Activated B cell treated with CpG ODN at 0.5 μM for 24 hours (primary cell): ENCODE measurements at places on chromosomes 12 and 14. TPM values are rescaled to one million over a fixed set of nuclear protein-coding genes. Genes with fewer than 3 reads are reported as not detected.

The DHRS2 gene
- total RNA-seq = not detected in 2 replicates

The HSPA2 gene
- total RNA-seq = 3.8 and 5.4 TPM in 2 replicates

The TRPV4 gene
- not detected in 2 replicates for total RNA-seq

The LRP1 gene
- total RNA-seq = 0.56 and 0.95 TPM in 2 replicates

The RHOJ gene
- not detected in 2 replicates for total RNA-seq

The DBX2 gene
- not detected in 2 replicates for total RNA-seq

DNA sequence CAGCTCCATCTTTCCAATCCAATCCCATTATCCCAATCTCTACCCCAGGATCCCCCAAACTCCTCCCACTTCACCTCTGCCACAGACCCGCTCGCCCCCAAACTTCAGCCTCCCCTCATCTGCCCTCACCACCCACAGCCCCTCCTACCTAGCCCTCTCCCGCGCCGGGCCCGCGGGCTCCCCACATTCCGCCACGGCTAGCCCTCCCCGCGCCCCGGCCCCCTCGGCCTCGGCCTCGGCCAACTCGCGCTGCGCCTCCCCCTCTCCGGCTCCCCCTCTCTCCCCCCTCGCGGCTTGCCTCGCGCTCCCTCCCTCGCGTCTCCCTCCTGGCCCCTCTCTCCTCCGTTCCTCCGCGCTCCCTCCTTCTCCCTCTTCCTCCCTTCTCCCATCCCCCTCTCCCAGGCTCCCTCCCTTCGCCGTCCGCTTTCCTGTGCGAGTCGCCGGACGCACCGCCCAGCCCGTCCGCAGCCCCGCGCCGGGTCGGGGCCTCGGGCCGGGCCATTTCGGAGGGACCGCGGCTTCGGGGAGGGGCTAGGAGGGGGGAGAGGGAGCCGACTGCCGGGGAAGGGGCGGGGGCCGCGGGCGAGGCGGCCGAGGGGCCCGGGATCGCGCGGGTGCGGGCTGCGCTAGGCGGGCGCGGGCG lies at the start of gene ATN1:
TSS of gene ATN1 (plus strand) at position 581 of the 643 bp plus-strand sequence. CDS start 6,043 bp downstream, outside the sequence.
- DNase-seq = peak; percentile 58
- H3K27ac ChIP-seq = peak within 1 kb of the TSS; percentile 86
- H3K4me3 ChIP-seq = peak within 1 kb of the TSS; percentile 86
- no peaks in the 10 kb centered on the region for H3K36me3 ChIP-seq
- H3K4me1 ChIP-seq = peaks cover 54% of the 10 kb centered on the region

- H3K27ac ChIP-seq = peak overlapping the region; percentile 98
- H3K4me3 ChIP-seq = peak overlapping the region; percentile 82
- no peaks in the 10 kb centered on the region for H3K27me3 ChIP-seq
- H3K4me1 ChIP-seq = peaks cover 69% of the 10 kb centered on the region
Observed at GRCh38 chr12:94208622-94208966, 60.2 kb downstream of the PLXNC1 start.

- DNase-seq = no peak
- H3K27ac ChIP-seq = no peak overlapping the region
- no peaks in the 10 kb centered on the region for H3K27me3 ChIP-seq
- no peak overlapping the region for H3K4me3 ChIP-seq
- peaks cover 84% of the 10 kb centered on the region for H3K36me3 ChIP-seq
- H3K4me1 ChIP-seq = no peaks in the 10 kb centered on the region
Observed at GRCh38 chr12:115973066-115973465, 304.4 kb downstream of the MED13L start.

DNA sequence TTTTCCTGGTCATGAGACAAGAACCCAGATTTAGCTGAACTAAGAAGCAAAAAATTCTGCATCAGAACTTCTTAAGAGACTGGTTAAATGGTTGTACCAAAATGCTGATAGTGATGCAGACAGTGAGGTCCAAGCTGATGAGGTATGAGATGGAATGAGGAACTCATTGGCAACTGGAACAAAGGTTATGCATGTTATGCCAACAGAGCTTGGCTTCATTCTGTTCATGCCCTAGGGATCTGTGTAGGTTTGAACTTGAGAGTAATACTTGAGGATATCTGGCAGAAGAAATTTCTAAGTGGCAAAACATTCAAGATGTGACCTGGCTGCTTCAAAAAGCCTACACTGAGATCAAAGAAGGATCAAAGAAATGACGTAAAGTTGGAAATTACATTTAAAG lies 398.0 kb downstream of the FSCB start:
- peaks cover 6% of the 10 kb centered on the region for H3K4me1 ChIP-seq
- H3K27ac ChIP-seq = no peak overlapping the region
- H3K4me3 ChIP-seq = no peak overlapping the region
- no peaks in the 10 kb centered on the region for H3K27me3 ChIP-seq
- no peaks in the 10 kb centered on the region for H3K36me3 ChIP-seq
- no peak for DNase-seq

DNA sequence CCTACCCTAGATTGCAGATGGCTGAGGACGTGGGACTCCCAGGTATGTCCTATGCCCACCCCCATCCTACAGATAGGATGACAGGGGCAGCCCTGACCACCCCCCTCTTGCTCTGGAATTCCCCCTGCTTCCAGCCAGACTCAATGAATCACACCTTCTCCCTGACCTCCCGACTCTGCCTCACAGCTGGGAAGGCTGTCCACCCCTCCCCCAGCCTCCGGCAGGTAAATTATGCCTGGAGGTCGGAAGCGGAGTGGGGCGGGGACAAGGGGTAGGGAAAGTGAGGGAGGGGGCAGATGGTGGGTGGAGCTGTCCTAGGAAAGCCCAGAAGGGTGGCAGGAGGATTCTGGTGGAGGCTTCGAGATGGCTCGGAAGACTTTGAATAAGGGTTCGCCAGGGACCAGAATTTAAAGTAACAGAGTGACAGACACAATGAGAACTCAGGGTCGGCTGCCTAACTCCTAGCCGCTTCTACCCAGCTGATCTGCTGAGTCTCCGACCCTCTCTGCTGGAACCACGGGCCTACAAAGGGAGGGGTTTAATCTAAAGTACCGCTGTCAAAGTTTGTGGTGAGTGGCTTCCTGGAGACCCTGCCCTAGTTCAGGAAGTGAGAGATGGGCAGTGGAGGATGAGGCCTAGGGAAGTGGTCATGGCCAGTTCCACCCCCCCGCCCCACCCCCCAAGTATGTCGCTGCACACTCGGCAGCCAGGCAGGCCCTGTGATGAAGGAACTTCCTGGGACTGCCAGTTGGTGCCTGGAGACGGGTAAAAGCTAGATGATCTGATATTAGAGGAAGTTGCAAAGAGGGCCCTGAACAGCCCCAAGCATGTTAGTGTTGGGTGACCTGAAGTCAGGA lies 4.2 kb downstream of the PLEKHG3 start:
- DNase-seq = no peak
- peak overlapping the region; percentile 29 for H3K4me3 ChIP-seq
- H3K36me3 ChIP-seq = peaks cover 2% of the 10 kb centered on the region
- H3K27ac ChIP-seq = no peak overlapping the region
- peaks cover 34% of the 10 kb centered on the region for H3K27me3 ChIP-seq

DNA sequence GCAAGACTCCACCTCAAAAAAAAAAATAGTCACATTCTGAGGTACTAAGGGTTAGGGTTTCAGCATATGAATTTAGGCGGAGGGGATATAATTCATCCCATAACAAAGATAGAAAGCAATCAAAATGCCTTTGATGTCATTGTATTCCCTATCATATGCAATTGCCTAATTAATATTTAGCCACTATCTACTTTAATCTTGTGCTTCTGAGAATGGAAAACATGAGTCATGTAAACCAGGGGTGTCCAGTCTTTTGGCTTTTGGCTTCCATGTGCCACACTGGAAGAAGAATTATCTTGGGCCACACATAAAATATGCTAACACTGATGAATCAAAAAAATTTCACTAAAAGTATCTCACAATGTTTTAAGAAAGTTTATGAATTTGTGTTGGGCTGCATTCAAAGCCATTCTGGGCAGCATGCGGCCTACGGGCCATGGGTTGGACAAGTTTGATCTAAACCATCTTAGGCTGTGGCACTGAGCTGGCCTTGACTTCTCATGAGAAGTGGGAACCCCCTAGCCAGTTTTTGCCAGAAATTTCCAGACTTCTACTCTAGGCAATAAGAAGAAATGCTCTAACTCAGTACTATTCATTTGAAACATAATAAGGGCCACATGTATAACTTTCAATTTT lies 219.8 kb downstream of the PTPRO start:
- no peak for DNase-seq
- no peak overlapping the region for H3K27ac ChIP-seq
- no peaks in the 10 kb centered on the region for H3K27me3 ChIP-seq

DNA sequence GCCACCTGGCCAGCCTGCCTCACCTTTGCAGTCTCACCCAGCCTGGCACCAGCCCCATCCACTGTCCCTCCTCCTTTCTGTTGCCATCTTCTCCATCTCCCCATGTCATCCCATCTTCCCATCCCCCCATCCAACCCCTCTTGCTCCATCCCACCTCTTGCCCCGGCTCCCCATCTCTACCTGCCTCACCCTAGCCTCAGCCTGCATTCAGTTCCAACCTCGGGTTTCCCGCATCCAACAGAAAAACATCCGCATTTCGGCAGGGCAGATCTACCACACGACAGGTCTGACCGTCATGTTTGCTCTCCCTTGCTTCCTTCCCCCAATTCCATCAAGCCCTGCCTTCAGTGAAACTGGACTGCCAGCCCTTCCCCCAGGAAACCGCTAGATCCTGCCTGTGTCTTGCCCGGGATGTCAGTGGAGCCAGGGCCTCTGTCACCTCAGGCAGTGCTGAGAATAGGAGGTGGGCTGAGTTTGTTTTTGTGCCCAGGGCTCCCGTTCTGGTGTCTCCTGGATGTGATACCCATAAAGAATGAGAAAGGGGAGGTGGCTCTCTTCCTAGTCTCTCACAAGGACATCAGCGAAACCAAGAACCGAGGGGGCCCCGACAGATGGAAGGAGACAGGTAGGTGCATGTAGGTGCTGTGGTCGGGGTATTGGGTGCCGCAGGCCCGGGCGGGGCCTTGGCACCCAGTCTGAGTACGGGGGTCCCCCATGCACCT lies 2.5 kb downstream of the KCNH3 start:
- DNase-seq = no peak
- H3K4me1 ChIP-seq = peaks cover 41% of the 10 kb centered on the region
- H3K27me3 ChIP-seq = peaks cover 34% of the 10 kb centered on the region

GRCh38 chr12:6959058-6959804 lies 8.1 kb downstream of the PTPN6 start:
- peaks cover 63% of the 10 kb centered on the region for H3K36me3 ChIP-seq
- peak overlapping the region; percentile 88 for H3K4me3 ChIP-seq
- peak overlapping the region; percentile 98 for H3K27ac ChIP-seq

DNA sequence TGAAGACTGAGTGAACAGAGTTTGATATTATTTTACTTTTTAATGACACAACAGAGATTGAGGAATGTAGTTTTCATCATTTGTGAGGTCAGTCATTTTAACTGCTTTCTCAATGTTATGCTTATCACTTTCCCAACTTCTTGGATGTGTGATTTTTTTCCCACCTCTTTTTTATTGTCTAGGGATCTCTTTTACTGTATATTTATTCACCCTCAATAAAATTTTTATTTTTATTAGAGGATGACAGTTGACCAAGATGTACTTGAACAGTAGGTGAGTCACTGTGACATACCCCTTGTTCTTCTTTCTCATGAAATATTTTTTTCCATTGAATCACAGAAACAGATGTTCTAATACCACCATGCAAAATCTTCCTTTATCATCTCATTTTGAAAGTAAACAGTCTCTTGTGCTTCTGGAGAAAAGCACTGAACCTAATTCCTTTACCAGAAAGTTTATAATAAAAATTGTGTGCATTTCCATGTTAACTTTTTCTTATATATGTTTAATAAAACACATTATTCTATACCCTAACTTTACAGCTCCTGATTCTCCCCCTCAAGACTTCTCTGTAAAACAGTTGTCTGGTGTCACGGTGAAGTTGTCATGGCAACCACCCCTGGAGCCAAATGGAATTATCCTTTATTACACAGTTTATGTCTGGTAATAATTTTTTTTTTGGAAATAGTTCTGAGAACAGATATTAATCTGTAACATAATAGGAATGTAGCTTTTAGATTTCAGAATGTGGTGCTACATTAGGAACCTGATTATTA lies 65.9 kb downstream of the PTPRQ start:
- no peaks in the 10 kb centered on the region for H3K27me3 ChIP-seq
- H3K27ac ChIP-seq = no peak overlapping the region
- H3K36me3 ChIP-seq = no peaks in the 10 kb centered on the region
- H3K4me1 ChIP-seq = no peaks in the 10 kb centered on the region

DNA sequence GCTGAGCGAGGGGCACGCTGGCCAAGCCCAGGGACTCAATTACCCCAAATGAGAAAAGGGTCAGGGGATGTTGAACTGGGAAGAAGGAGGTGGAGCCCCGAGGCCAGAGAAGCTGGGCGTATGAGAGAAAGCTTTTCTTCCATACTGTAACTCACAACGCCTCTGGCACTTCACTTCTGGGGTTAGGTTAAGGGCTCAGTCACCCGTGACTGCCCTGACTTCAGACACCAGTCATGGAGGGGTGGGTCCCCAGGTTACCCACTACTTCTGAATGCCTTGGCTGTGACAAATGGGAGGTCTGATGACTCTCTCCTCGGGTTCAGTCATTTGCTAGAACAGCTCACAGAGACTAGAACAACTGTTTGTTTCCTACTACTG lies 5.5 kb upstream of the GPR132 start:
- DNase-seq = no peak
- peak overlapping the region; percentile 67 for H3K4me3 ChIP-seq
- no peaks in the 10 kb centered on the region for H3K27me3 ChIP-seq
- no peaks in the 10 kb centered on the region for H3K36me3 ChIP-seq
- H3K4me1 ChIP-seq = peaks cover 69% of the 10 kb centered on the region

DNA sequence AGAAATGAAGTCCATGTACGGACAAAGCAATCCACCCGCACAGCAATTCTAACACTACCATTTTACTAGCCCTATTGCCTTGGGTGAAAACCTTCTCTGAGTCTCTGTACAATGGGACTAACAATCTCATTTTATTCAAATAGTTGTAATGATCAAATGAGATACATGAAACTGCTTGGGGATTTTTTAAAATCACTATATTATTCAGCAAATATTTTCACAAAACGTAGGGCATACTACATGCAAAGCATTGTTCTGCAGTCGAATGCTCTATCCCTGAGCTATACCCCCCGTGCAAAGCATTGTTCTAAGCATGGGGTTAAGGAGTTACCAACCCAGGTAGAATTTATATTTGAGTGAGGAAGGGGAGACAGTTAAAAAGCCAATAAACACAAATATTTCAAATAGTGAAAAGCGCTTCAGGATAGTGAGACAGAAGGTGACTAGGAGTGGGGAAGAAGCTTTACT lies 554 bp upstream of the ATF7 start:
- no peaks in the 10 kb centered on the region for H3K27me3 ChIP-seq
- DNase-seq = no peak
- H3K4me1 ChIP-seq = peaks cover 42% of the 10 kb centered on the region
- peaks cover 12% of the 10 kb centered on the region for H3K36me3 ChIP-seq

DNA sequence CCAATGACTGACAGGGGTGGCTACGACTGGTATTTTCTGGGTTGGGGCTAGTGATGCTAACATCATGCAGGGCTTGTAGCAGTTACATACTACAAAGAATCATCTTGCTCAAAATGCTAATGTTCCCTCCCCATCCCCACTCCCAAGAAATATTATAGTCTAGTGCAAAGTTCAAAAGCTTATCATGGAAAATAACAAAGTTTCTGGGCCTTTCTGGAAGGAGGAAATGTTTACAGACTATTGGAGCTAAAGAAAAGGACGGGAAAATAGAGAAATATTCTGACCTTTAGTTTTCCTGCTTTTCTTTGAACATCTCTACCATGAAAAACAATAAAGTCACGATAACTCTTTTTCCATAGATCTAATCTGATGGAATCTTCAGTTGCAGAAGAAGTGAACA lies 23.2 kb downstream of the GSG1 start:
- H3K4me1 ChIP-seq = no peaks in the 10 kb centered on the region
- H3K36me3 ChIP-seq = peaks cover 35% of the 10 kb centered on the region
- DNase-seq = no peak
- H3K27me3 ChIP-seq = no peaks in the 10 kb centered on the region
